Muscle of leg (tissue), 16 donors: ENCODE measurements at places on chromosomes 6 and 20. TPM values are rescaled to one million over a fixed set of nuclear protein-coding genes. Genes with fewer than 3 reads are reported as not detected.

DNA sequence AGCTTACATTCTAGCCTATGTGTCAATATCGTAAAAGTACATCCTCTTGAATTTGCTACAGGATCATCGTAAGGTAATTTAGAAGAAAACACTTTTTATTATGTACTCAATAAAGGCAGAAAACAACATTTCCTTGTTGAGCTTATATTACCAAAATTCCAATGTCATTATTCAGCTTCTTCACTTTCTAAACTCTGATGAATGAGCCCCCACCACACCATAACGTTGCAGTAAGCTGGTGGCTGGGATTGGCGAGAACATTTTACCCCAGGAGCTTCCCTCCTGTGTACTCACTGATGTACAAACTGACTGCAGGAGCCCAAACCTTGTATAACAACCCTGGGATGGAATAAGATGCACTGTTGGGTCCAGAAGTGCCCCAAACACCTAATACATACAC, 238.1 kb upstream of the MARCKS start:
- H3K36me3 ChIP-seq: no peaks in the 10 kb centered on the region
- no peak for DNase-seq

Gene PRPF6
- 50.5 TPM for polyA plus RNA-seq

Gene MOCS1
- 5.5 TPM for polyA plus RNA-seq

DNA sequence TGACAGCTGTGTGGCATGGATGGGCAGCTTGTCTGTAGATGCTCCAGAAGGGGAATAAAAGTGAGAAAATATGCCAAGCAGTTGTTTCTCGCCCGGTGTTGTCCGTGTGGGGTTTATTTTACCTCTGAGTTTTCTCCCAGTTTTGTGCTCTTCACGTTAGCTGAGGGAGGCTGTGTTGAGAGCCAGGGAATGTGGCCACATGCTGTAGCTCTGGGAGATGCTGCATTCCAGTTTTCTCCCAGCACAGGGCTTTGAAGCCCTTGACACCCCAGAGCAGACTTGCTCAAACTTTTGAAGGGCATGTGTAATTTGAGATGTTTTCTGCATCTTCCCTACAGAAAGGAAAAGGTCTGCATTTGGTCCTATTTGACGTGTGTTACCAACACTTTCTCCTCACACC, 67.7 kb downstream of the RREB1 start:
- H3K27me3 ChIP-seq: no peaks in the 10 kb centered on the region
- peaks cover 16% of the 10 kb centered on the region for H3K36me3 ChIP-seq
- H3K4me3 ChIP-seq: no peak overlapping the region
- DNase-seq: no peak
- peaks cover 45% of the 10 kb centered on the region for H3K4me1 ChIP-seq
- H3K27ac ChIP-seq: no peak overlapping the region

DNA sequence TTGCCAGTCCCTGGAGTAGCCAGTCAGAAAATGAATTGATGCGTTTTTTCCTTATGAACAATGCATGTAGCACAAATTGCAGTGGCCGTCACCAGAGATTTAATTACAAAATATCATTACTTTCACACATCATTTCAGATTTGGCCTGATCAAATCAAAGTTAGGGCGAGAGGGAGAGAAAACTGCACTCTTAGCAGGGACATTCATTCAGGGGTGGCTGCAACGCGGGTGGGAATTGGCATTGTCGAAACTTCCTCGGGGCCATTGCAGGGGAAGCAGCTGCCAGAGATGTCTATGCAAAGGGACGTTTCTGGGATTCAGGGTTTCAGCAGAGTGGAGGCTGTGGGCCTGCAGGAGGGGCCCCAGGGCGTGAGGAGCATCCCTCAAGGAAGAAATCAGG, 76.5 kb upstream of the TOP1 start:
- no peak for DNase-seq
- no peaks in the 10 kb centered on the region for H3K36me3 ChIP-seq
- no peaks in the 10 kb centered on the region for H3K4me1 ChIP-seq
- no peak overlapping the region for H3K4me3 ChIP-seq

DNA sequence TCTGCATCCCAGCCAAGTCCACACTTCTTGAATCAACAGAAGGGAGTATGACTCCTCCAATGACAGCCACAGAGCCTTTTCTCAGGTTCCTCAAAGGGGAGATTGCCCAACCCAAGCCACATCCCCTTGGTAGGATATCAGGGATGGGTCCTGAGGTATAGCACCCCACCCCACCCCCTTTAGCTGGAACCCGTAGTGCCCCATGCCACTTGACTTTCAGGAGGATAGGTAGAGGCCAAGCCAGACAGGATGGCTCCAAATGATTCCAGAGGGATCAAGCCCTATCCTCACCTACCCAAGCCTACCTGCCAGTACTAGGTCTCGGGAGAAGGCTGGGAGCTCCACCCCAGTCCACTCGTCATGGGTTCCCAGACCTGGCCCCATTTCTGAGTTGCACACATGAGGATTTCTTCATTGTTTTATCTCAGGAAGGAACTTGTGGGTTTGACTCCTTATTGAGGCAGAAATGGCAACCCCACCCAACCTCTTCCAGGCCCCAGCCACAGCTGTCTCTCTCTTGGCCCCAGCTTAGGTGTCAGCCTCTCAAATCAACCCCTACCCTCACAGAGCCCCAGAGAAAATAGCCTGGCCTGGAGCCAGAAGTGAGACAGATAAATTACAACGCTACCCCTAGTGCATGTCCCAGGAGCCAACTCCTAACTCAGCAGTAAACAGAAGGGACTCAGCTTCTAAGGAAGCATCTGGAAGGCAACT, 3.6 kb downstream of the CCND3 start:
- peaks cover 45% of the 10 kb centered on the region for H3K36me3 ChIP-seq
- H3K4me1 ChIP-seq: peaks cover 62% of the 10 kb centered on the region
- DNase-seq: peak; percentile 76
- no peaks in the 10 kb centered on the region for H3K27me3 ChIP-seq
- H3K27ac ChIP-seq: peak overlapping the region; percentile 81

DNA sequence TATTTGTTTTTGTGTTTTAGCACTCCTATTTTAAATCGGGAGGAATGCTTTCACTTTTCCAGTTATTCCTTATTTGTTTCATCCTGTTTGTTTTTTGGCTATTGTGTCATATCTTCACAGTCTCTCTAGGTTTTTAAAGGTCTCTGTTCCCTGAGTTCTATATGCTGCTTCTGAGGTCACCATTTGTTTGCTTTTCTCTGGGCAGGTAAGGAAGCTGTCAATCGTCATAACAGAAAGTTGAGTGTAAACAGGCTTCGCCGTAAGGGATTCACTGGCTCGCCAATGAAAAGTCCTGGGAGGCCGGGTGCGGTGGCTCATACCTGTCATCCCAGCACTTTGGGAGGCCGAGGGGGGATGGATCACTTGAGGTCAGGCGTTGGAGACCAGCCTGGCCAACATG, 48.7 kb upstream of the RPS6KA2 start:
- H3K4me1 ChIP-seq: peaks cover 18% of the 10 kb centered on the region
- H3K27ac ChIP-seq: no peak overlapping the region
- no peak overlapping the region for H3K4me3 ChIP-seq
- peaks cover 12% of the 10 kb centered on the region for H3K27me3 ChIP-seq
- H3K36me3 ChIP-seq: no peaks in the 10 kb centered on the region

DNA sequence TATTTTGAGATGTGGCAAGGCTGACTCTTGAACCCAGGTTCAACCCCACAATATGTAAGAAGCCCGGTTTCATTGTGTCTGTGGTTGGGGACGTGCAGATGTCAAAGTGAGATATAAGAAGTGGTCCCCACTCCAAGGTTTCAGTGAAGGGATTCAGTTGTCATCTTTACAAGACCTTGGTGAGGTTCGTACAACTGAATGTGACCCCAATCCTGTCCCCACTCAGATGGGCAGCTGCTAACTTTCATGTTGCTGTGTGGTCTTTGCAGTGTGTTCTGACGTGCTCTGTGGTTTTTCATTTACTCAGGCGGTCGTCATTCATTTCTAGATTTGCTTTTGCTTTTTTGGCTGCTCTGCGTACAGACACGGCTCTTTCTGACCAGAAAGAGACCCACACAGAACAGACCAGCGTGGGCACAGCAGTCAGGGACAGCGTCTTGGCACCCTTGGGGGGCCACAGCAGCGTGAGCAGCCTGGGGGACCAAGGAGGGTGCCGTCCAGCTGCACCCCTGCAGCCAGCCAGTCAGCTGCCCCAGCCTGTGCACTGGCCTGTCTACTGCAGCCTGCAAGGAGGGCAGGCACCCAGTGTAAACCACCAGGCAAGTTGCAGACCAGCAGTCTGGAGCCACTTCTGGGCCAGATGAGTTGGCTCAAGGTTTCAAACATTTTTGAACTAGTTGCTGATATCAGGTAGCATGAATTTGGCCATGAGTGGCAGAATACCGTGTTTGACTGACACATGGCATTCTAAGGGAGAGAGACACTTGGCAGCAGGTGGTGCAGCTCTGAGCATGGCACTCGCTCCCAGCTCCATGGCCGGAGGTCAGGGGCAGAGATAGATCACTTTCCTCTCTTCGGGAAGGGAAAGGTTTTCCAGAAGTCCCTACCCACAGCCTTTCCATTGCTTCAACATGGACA, 49.4 kb upstream of the IRF4 start:
- peaks cover 4% of the 10 kb centered on the region for H3K4me1 ChIP-seq
- H3K4me3 ChIP-seq: no peak overlapping the region
- no peak overlapping the region for H3K27ac ChIP-seq
- H3K36me3 ChIP-seq: peaks cover 7% of the 10 kb centered on the region
- no peak for DNase-seq
- no peaks in the 10 kb centered on the region for H3K27me3 ChIP-seq

- H3K36me3 ChIP-seq: peaks cover 11% of the 10 kb centered on the region
- peak overlapping the region; percentile 94 for H3K4me3 ChIP-seq
- H3K27me3 ChIP-seq: no peaks in the 10 kb centered on the region
- H3K27ac ChIP-seq: peak overlapping the region; percentile 100
These were observed 605 bp downstream of the CDC5L start for GRCh38 chr6:44388135-44388487.

Gene RNF217
- 34.5 TPM for polyA plus RNA-seq

GRCh38 chr6:20447581-20448132, 46.0 kb downstream of the E2F3 start:
- no peaks in the 10 kb centered on the region for H3K4me1 ChIP-seq
- H3K27ac ChIP-seq: no peak overlapping the region
- H3K36me3 ChIP-seq: peaks cover 3% of the 10 kb centered on the region

- no peaks in the 10 kb centered on the region for H3K4me1 ChIP-seq
- peaks cover 7% of the 10 kb centered on the region for H3K27me3 ChIP-seq
- H3K4me3 ChIP-seq: no peak overlapping the region
- H3K36me3 ChIP-seq: no peaks in the 10 kb centered on the region
- no peak for DNase-seq
These were observed 287.0 kb downstream of the CDC5L start for GRCh38 chr6:44674226-44675155.

Gene RSPO3
- 22.3 TPM for polyA plus RNA-seq

Gene SLC25A27
- polyA plus RNA-seq: 21.1 TPM

Gene BPIFB4
- polyA plus RNA-seq: 0.30 TPM

- no peaks in the 10 kb centered on the region for H3K27me3 ChIP-seq
- peak overlapping the region; percentile 97 for H3K27ac ChIP-seq
- no peak overlapping the region for H3K4me3 ChIP-seq
- peaks cover 36% of the 10 kb centered on the region for H3K4me1 ChIP-seq
- peak; percentile 83 for DNase-seq
- no peaks in the 10 kb centered on the region for H3K36me3 ChIP-seq
These were observed 3.9 kb upstream of the PHF20 start for GRCh38 chr20:35767683-35768481.

GRCh38 chr20:18669241-18670019, 81.6 kb downstream of the DTD1 start:
- H3K36me3 ChIP-seq: no peaks in the 10 kb centered on the region
- DNase-seq: no peak
- no peak overlapping the region for H3K4me3 ChIP-seq
- H3K27ac ChIP-seq: no peak overlapping the region
- no peaks in the 10 kb centered on the region for H3K4me1 ChIP-seq

Gene GJA10
- not detected for polyA plus RNA-seq

GRCh38 chr6:16712931-16713484, 48.3 kb downstream of the ATXN1 start:
- peak; percentile 79 for DNase-seq
- peaks cover 17% of the 10 kb centered on the region for H3K4me1 ChIP-seq
- no peaks in the 10 kb centered on the region for H3K36me3 ChIP-seq
- H3K27me3 ChIP-seq: no peaks in the 10 kb centered on the region
- H3K4me3 ChIP-seq: no peak overlapping the region
- peak overlapping the region; percentile 56 for H3K27ac ChIP-seq

Gene LPA
- polyA plus RNA-seq: not detected

Gene ZNF341
- polyA plus RNA-seq: 2.9 TPM

Gene OPRL1
- 1.4 TPM for polyA plus RNA-seq

GRCh38 chr6:77313595-77313994, 149.7 kb downstream of the HTR1B start:
- no peaks in the 10 kb centered on the region for H3K27me3 ChIP-seq
- no peaks in the 10 kb centered on the region for H3K4me1 ChIP-seq
- no peaks in the 10 kb centered on the region for H3K36me3 ChIP-seq
- DNase-seq: no peak

Gene HLA-DPA1
- polyA plus RNA-seq: 13.0 TPM

DNA sequence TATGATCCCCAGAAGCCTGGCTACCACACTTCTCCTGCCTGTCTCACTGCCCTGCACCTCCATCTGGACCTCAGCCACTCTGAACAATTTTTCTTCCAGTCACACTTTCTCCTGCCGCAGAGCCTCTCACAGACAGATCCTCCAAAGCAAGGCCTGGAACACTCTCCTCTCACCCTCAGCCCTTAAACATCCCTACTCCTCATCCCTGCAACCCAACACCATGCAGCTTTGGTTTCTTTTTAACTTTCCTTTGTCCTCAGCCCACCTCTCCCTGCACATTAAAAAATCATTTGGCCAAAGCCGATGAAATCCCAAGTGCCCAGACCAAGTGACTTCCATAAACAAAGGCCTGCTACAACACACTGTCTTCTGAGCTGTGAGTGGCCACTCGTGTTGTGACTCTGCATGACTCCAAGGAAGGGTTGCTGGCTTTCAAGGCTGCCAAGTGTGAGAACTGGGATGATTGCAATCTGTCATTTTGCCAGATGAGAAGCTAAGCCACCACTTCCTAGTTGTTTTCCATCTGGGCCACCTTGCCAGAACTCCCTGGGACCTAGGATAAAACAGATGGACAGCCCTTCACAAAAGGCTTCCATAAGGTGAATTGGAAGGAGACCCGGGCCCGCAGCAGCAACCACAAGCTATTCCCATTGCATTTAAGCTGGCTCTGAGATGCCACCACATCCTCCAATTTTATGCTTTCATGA, 144.4 kb upstream of the SSTR4 start:
- H3K27ac ChIP-seq: no peak overlapping the region
- peaks cover 2% of the 10 kb centered on the region for H3K4me1 ChIP-seq
- H3K36me3 ChIP-seq: no peaks in the 10 kb centered on the region
- H3K4me3 ChIP-seq: no peak overlapping the region

- peaks cover 5% of the 10 kb centered on the region for H3K4me1 ChIP-seq
- H3K27ac ChIP-seq: no peak overlapping the region
- DNase-seq: no peak
- H3K27me3 ChIP-seq: no peaks in the 10 kb centered on the region
These were observed 75.9 kb downstream of the UTRN start for GRCh38 chr6:144361016-144361415.

Gene RNF182
- polyA plus RNA-seq: 0.39 TPM
